HT-29 (cell line): ENCODE measurements at places on chromosomes 7 and 10.

DNA sequence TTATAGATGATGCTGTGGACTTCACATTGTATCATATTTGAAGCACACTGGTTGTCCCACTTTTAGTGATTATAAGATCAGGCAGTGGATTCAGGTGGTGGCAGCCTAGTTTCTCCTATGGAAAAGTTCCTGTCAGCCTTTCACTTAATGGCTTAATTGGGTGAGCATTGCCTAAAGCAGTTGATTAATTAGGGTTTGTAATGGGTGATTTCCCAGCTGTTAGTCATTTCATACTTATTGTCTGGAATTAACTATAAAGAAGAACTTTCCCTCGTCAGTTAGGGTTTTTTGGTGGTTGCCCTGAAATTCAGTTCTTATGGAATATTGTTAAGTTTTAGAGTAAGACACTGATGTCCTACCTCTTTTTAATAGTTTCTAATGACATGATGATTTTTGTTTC, 78.8 kb downstream of the SLC25A40 start:
- DNase-seq = no peak

- no peak for DNase-seq
Observed at GRCh38 chr10:58574058-58574457, 61.4 kb downstream of the BICC1 start.

- no peak for DNase-seq
Observed at GRCh38 chr7:142537760-142538159, 211.5 kb upstream of the PRSS1 start.

- DNase-seq = no peak
Observed at GRCh38 chr7:11466517-11467105, 365.4 kb downstream of the THSD7A start.

GRCh38 chr7:134679006-134679405, 32.4 kb downstream of the BPGM start:
- DNase-seq = no peak
